ENCODE measurements at places on chromosomes 6 and 20. TPM values are rescaled to one million over a fixed set of nuclear protein-coding genes. Genes with fewer than 3 reads are reported as not detected.

Gene UNC5CL
- 8.3 TPM for total RNA-seq

Gene C20orf202
- not detected for total RNA-seq

Gene CENPQ
- 1.5 TPM for total RNA-seq

- no peak overlapping the region for H3K4me3 ChIP-seq
- no peak overlapping the region for H3K27ac ChIP-seq
- DNase-seq = no peak
- no peaks in the 10 kb centered on the region for H3K27me3 ChIP-seq
These were observed 18.5 kb downstream of the FRMD1 start for GRCh38 chr6:168060521-168060931.

DNA sequence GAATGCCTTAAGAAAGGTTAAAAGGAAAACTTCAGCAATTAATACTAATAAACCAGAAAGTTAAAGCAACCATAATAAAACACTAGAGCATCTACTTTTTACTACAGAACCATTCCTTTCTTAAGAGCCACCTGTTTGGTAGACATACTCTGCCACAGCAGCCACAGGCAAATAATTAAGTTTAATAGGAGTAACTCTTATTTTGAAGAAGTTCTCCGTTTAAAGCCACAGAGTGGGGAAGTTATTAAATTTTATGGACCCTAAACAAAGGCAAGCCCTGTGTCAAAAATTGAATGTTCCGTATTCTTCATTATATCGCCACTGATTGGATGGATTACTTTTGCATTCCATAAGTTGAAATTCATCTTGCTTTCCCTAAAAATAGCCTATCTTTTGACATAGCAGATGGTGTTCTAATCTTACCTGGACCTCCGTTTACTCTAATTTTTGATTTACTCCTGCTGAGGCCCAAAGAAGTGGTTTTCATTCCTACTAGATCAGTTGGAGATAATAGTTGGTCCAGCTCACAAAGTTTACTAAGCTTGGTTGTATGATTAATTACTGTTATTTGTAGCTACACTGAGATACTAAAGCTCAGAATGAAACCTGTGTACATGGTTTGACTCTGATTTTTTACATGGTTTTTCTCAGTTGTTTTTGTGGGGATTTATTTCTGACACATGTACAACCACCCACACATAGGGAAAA is 140.4 kb upstream of the SUPT3H start:
- H3K27me3 ChIP-seq = no peaks in the 10 kb centered on the region
- H3K27ac ChIP-seq = no peak overlapping the region
- no peaks in the 10 kb centered on the region for H3K36me3 ChIP-seq
- no peak overlapping the region for H3K4me3 ChIP-seq
- DNase-seq = no peak
- H3K4me1 ChIP-seq = no peaks in the 10 kb centered on the region

DNA sequence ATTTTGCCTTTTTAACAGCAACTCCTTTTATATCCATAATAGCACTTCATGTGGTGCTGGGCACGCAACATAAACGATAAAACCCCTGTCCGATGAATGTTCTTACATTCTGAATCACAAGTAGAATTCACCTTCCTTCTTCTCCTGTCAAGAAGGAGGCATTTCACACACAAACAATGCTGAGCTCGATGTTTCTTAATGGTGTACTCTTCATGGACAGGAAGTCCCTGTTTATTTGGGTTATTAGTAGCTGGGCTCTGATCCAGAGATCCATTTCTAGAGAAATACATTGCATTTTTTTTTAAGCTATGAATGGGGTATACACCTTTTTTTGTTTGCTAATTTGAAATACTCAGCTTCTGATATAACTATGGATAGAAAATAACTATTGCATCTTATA is 82.4 kb downstream of the PPP1R3G start:
- no peaks in the 10 kb centered on the region for H3K27me3 ChIP-seq
- no peak overlapping the region for H3K4me3 ChIP-seq
- no peaks in the 10 kb centered on the region for H3K4me1 ChIP-seq
- DNase-seq = no peak
- no peaks in the 10 kb centered on the region for H3K36me3 ChIP-seq

DNA sequence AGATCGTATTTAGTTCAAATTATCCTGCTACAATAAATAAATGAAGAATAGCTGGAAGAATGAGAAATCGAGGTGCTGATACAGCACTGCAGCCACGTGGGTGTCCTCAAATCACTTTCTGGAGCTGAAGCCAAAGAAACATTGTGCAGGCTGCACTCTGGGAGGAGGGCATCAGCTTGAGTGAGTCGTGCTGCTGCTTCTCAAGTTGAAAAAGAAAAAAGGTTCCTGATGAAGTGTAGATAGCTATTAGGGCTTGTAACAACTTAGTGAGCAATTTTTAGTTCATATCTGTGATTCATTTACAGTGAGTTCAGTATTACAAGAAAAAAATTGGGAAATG is 40.5 kb downstream of the DSE start:
- no peak for DNase-seq
- no peaks in the 10 kb centered on the region for H3K36me3 ChIP-seq

Measured in Peyer's patch (tissue), 4 donors.